ENCODE measurements at places on chromosomes 11 and 22. TPM values are rescaled to one million over a fixed set of nuclear protein-coding genes. Genes with fewer than 3 reads are reported as not detected.

DNA sequence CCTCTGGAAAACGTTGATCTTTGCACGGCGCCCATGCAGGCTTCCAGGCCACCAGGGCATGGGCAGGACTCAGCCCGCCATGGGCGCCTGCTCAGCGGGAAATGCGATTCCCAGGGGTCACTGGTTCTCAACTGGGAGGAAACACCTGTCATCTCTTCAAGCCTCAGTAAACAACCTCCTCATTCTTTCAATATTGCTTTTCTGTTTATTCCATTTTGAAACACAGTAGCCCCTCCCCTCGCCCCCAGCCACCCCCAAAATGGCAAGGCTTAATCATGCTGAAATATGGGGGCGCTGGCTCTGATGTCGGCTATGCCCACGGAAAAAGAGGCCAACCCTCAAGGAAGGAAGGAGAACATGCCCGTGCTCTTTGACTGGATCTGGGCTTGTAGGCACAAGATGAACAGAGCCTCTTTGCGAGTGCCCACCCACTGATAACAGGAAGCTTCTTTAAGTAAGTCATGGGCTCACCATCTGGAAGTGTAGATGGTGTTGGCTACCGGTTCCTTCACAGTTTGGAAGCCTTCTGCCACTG lies 594 bp upstream of the POU2AF1 start:
- DNase-seq = no peak

APOA5 gene
- total RNA-seq = not detected

NAV2 gene
- total RNA-seq = 8.7 TPM

LRRC32 gene
- total RNA-seq = 37.6 TPM

DNA sequence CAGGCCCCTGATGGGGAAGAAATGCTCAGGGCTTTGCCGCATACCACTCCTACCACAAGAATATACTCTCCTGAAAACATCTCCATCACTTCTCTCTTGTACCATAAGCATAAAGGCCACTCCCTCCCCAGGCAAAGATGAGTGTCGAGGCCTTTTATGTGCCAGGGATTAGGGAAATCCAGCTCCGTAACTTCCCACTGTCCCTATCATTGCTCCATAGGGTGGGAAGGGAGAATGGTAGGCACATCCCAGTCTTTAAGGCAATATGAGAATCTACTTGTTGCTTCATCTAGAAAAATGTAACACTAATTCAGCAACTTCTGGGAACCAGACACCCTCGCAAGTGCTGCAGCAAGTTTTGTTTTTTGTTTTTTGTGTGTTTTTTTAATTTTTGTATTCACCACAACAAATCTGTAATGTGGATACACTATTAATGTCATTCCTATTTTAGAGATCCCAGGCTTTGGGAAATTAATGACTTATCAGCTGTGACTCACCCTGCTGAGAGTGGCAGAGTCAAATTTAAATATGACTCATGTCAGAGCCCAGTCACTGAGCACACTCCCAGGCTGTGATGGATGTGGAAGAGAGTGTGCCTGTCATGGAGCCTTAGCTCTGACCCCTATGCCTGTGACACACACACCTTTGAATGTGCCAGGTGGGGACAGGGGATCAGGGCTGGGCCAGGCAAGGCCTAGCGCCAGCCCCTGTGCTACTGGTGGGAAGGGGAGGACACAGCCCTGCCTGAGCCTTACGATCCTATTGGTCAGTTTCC lies 23.4 kb downstream of the PANX1 start:
- peak; percentile 93 for DNase-seq

GAB4 gene
- not detected for total RNA-seq
